ENCODE measurements at places on chromosomes 12 and 14.

DNA sequence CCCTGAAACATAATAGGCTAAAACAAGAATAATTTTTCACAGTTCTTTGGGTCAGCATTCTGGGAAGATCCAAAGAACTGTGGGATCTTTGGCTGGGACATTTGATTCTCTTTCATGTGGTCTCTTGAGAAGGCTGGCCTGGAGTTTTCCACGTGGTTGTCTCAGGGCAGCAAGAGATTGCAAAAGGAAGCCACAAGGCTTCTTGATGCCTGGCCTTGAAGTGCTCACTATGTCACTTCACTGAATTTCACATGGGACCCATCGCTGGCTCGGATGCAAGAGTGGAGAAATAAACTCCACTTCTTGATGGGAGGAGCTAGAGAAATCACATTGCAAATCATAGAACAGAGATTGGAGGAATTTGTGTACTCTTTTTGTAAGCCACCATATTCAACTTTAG lies 343.4 kb downstream of the MED13L start:
- DNase-seq = no peak

- no peak for DNase-seq
Measured at GRCh38 chr12:128790653-128791373, 32.9 kb downstream of the SLC15A4 start.

DNA sequence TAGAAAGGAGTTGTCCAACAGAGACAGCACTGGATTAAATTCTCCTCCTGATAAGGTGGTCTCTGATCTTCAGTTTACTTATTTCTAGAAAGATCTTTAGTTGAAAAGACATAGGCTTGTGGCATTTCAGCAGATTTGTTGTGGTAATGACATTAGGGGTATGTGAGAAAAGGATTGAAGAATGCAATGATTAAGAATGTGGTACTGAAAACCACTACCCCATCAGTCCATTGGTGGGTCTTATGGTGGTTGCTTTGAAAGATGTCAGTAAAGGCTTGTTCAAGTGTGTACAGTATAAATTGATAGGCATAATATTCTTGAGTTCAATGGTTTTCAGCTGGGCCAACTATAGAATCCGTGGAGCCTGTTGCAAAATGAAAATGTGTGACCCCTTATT lies 10.8 kb downstream of the PPFIBP1 start:
- DNase-seq = no peak

DNA sequence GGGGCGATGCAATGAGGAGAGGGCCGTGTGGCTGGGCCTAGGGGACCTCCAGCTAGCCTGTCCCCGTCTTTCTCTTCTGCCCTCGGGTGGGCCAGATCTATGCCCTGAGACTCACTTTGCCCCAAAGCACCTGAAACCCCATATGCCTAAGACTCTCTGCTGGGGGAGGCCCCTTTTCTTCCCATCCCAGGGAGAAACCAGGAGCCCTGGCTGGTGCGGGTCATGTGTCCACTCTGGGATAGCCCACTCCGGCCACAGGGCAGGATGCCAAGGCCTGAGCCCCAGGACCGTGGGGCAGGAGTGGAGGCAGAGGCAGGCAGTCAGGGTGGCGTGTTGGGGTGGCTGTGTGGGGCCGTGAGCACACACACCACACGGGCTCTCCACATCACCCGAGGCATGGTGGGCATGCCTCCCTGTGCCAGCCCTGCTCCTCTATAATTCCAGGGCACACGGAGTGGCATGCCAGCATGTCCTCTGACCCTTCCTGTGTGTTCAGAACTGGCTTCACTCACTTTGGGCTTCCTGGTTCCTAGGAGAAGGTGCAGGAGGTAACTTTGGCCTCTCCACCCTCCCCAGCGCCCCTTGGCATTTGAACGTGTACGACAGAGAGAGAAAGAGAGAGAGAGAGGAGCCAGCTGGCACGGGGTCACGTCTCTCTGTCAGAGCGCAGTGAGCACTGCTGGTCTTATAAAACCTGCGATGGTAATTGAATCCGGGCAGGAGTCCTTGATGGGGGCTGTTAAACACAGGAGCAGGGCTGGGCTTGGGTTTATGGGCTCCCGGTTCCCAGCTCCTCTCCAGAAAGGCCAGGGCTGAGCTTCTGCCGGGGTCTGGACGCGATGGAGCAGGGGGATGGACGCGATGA lies 144.2 kb downstream of the KIF26A start:
- DNase-seq = peak; percentile 4

- no peak for DNase-seq
Measured at GRCh38 chr12:94799136-94799535, 148.8 kb upstream of the TMCC3 start.

DNA sequence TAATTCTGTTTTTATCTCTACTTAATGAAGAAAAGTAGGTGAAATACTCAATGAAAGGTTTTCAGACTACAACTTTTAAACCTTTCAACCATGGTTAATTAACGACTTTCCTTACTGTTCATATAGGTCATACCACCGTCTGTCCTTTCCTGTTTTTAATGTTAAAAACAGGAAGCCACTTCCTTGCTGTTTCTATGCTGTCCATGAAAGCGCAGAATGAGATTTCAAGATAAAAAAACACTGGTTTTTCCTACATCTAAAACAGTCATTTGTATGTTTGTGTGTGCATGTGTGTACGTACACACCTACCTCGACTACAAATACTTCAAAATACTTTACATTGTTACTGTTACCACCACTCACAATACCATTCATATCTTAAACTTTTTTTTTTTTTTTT lies 27.3 kb downstream of the SPTLC2 start:
- DNase-seq = no peak

DNA sequence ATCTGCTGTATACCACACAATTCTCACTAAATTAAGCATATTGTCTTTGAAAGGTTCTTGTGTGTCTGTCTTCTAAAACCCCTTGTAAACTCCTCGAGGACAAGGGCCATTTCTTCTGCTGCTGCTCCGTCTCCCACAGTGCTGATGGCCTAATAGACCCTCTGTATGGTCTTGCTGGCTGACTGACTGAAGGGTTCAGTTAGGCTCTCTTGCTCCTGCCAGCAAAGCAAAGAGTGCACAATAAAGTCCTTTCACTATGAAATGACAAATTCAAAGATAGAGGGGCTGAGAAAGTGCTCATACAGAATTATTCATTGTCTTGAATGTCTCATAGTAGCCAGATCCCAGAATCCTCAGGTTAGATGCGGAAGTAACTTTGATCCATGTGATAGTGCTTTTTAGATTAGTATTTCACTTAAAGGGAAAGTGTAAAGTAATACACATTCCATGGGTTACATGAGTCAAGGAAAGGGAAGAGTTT lies 14.2 kb upstream of the RIOX1 start:
- DNase-seq = no peak

- DNase-seq = no peak
Measured at GRCh38 chr12:79685068-79685467, 5.7 kb downstream of the PAWR start.

DNA sequence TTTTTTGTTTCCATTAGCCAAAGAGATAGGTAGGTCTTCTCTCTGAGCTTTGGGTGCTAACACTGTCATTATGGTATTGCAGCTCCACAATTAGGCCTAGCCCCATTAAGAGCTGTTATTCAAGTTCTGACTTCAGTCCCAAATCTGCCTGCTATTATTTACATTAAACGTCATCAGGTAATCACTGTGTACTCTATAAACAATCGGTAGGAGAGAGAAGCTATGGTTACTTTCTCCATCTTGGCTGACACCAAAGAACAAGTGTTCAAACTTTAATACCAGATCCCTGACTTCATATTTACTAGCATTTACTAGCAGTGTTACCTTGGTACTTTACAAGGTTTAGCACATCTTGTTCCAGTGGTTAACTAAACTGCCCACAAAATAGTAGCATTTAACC lies 305.1 kb upstream of the GARIN2 start:
- no peak for DNase-seq

DNA sequence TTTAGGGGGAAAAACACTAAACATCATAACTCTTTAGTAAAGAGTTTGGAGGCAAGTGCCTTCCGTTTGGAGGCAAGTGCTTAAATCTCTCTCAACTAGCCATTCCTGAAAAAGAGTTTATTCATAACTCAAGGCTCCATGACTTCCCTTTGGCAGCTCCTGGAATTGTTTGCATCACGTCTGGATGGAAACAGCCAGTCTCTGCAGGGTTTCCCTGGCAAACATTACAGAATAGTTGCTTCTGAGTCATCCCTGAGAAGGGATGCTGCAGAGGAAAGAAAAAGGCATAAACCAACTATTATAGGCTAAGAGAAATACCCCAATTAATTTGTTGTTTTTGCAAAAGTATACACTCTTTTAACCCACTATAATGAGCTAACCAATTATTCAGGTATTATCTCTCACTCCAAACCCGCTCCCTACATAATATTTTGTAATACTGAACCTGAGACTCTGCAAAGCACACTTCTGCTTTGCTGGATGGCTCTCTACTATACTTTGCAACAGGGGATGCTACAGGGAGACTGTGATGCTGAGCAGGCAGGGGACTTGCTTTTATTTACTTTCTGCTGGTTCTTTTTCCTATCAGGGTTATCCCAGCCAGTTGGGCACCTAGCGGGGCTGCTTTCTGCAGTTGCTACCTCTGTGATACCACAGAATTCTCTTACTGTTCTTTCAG lies 497.7 kb downstream of the FUT8 start:
- no peak for DNase-seq

DNA sequence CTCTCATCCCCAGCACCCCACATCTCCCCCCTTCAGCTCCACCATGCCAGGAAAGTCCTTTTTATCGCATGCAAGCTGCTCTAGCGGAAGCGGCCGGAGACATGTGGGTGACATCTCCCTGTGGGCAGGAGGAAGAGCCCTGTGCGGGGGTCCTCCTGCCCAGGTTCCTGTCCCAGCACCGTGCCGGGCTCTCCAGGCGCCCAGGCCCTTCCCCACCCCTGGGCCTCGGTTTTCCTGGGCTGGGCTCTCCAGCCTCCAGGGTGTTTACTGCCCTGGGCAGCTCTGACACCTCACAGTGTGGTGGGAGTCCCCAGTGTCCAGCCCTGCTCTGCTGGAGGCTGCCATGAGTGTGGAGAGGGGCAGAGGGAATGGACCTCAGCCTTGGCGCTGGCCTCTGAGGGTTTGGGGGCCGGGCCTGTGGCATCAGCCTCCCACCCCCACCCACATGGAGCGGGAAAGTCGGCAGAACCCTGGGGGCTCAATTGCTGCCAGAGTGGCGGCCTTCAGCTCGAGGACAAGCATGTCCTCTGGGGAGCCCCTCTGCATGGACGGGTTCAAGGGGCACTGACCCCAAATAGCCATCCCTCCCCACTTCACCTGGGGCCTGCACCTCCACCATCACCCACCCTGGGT lies 16.9 kb downstream of the ASPG start:
- DNase-seq = no peak

DNA sequence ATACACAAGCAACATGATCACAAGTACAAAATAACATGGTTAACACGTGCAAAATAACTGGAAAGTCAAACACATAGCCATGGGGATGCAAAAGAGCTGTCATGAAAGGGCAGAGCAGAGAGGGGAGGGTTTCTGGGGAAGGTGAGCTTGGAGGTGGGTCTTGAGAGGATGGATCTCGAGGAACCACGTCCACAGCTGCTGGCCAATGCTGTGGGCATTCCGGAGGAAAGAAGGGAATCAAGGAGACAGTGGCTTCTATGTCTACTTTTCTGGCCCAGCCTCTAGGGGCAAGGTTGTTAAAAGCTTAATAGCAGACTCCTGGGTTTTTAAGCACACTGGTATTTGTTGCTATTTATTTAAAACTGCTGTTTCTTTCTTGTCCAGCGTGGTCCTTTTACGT lies 8.4 kb upstream of the MYH7 start:
- no peak for DNase-seq

DNA sequence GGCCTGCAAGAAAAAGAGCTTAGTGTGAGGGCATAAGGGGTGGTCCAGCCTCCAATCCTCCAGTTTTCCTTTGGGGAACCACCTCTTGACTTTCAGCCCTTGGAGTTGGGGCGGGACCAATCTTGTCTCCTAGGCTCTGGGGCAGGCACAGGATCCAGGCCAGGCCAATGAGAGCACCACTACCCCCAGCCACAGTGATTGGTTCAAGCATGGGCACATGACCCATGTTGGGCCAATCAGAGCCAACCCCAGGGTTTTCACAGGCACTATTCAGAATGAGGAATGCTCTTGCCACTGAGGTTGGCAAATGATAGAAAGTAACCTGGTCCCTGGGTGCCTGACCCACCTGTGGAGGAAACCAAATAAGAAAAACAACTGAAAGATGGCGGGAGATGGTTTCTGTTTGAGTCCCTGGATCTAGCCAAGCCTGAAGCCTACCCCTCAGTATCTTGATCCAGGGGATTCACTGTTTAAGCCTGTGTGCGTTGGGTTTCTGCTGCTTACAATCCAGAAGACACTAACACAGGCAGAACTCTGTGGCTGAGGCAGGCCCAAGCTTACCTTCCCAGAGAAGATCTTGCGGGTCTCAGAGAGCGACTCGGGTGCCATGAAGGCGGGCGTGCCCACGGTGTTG lies 42.9 kb downstream of the P2RX4 start:
- no peak for DNase-seq

- DNase-seq = no peak
Measured at GRCh38 chr14:31026077-31026449, at the start of gene STRN3. Gene STRN3, minus strand, starts transcription at chr14:31026379. Its CDS starts 194 bp downstream, at chr14:31026185.

DNA sequence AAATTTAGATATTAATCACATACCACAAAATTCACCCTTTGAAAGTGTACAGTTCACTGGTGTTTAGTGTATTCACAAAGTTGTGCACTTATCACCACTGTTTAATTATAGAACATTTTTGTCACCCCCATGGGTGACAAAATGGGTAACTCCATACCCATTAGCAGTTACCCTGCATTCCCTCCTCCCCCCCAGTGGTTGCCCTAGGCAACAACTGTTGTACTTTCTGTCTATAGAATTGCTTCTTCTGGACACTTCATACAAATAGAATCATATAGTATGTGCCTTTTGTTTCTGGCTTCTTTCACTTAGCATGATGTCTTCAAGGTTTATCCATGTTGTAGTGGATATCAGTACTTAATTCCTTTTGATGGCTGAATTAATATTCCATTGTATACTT lies 52.7 kb downstream of the FBXO34 start:
- DNase-seq = peak; percentile 31

DNA sequence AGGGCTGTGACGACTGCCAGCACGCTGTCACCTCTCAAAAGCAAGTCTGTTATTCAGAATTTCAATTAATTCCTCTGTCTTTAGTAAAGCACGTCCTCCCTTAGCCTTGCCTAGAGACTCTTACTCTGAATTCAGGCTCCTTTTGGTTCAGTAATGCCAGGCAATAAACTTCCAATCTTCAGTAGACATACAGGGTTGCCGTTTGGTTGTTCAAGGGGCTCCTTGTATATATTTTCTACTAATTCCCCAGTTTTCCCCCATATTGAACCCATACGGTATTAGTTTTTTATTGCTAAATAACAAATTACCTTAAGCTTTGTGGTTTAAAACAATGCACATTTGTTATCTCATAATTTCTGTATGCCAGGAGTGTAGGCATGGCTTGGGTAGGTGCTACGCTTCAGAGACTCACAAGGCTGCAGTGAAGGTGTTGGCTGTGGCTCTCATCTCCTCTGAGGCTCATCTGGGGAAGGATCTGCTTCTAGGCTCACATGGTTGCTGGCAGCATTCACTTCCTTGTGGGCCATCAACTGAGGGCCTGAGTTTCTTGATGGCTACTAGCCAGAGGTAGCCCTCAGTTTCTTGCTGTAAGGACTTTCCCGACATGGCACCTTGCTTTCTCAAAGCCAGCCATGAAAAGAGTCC lies 7.3 kb upstream of the CLECL1 start:
- no peak for DNase-seq

GRCh38 chr14:88616697-88617096 lies 53.9 kb downstream of the ZC3H14 start:
- DNase-seq = no peak
